ENCODE measurements at places on chromosomes 13 and 19.

GRCh38 chr19:7926021-7926726 lies at the start of gene CTXN1:
Gene CTXN1 (minus strand): TSS chr19:7926135. CDS start chr19:7925538, 597 bp downstream.
- DNase-seq: peak; percentile 73

DNA sequence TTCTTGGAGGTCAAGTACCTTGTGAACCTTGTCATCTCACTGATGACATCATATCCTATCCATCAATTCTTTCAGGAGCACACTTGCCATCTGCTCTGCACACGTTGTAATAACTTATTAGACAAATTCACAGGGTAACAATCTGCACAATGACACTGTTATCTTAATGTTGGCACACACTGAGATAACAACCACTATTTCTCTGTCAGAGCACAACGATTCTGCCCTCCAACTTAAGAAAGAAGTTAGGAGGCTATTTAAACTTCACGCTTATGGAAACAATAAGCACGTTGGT lies 351.3 kb downstream of the DACH1 start:
- DNase-seq: no peak

DNA sequence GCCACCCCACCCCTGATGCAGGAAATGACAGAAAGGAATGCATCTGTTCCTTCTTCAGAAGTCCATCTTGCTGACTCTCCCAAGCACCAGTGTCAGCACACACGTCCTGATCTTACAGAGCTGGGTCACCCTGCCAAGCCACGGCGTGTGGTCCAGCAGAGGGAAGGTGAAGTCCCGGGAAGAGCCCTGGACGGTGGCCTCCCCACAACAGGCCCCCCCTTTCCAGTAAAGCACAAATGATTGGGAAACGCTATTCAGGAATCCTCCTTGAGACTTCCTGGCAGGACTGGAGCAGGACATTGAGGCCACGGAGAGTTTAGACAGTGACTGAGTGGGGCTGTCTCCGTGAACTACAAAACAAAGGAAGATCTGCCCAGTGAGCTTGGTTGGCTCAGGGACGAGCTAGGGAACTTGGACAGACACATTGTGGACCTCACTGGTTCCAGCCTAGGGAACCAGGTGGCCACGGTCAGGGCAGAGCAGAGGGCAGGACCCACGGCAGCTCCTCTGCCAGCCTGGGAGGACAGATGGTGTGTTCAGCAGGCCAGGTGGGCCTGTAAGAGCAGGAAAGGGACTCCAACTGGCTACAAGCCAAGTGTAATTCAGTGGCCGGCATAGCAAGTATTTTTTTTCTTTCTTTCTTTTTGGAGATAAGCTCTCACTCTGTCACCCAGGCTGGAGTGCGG lies 41.7 kb downstream of the ELL start:
- peak; percentile 96 for DNase-seq

GRCh38 chr19:30856786-30857185 lies 484.6 kb downstream of the ZNF536 start:
- DNase-seq: no peak

- no peak for DNase-seq
Measured at GRCh38 chr13:46834657-46835056, 37.7 kb upstream of the ESD start.

DNA sequence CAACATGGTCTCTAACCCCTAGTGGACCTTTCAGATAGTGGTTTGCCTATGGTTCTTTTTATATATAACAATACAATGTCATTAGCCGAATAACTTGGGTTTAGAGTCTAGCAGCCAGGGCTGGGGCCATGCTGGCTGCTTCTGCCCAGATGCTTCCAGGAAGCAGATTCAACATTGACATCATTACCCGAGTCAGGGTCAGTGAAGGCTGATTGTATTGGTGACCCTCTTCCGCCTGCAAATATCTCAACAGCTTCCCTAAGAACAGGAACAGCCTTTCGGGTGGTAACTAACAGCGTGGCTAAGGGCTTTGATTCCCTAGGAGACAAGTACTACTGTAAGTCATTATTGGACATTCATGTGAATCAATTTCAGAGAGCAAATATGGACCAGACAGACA lies 476.4 kb downstream of the UQCRFS1 start:
- no peak for DNase-seq

- DNase-seq: no peak
Measured at GRCh38 chr13:71634182-71634581, 232.8 kb downstream of the DACH1 start.

DNA sequence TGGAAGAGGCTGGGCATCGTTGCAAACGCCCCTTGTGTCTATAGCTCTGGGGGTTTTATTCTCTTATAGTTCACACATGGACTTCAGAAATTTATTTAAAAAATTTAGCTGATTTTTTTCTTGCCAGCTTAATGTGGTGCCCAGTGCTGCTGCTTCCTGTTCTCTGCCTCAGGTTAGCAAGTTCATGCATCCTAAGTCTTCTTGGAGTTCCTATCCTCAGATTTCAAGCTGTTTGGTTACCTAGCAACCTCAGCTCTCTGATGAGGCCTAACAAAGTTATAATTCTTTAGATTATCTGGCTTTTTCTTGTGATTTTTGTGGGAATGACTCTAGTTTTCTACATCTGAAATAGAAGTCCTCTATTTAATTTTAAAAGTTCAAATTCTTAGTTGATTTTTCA lies 250.9 kb downstream of the MAB21L1 start:
- no peak for DNase-seq

GRCh38 chr19:1266129-1266915 lies 2.8 kb upstream of the CIRBP start:
- peak; percentile 92 for DNase-seq

DNA sequence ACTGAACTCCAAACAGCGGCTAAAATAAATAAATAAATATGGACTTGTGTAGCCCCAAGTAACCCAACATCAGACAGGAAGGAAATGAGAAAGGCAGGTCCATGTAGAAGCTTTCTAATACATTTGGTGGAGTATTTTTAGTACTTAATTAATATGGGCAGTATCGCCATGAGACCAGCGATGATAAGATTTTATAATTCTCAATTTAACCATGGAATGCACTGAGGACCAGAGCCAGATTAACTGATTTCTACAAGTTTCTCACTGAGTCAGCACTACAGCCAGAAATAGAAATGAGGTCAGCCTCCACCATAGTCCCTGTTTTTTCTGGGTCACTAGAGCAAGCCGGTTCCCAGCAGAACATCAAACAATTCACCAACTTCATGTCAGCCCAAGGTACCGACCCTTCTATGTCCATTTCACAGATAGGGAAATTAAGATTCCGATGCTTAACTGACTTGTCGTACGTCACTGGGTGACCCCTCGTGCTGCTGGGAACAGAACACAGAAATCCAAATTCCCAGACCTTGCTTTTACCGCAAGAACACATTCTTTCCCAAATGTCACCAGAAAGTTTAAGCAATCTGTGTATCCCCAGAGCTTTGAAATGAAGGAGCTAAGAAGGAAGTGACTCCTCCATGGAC lies 90.4 kb downstream of the COL4A1 start:
- no peak for DNase-seq

- no peak for DNase-seq
Measured at GRCh38 chr13:99985241-99985874, 3.8 kb downstream of the ZIC2 start.

DNA sequence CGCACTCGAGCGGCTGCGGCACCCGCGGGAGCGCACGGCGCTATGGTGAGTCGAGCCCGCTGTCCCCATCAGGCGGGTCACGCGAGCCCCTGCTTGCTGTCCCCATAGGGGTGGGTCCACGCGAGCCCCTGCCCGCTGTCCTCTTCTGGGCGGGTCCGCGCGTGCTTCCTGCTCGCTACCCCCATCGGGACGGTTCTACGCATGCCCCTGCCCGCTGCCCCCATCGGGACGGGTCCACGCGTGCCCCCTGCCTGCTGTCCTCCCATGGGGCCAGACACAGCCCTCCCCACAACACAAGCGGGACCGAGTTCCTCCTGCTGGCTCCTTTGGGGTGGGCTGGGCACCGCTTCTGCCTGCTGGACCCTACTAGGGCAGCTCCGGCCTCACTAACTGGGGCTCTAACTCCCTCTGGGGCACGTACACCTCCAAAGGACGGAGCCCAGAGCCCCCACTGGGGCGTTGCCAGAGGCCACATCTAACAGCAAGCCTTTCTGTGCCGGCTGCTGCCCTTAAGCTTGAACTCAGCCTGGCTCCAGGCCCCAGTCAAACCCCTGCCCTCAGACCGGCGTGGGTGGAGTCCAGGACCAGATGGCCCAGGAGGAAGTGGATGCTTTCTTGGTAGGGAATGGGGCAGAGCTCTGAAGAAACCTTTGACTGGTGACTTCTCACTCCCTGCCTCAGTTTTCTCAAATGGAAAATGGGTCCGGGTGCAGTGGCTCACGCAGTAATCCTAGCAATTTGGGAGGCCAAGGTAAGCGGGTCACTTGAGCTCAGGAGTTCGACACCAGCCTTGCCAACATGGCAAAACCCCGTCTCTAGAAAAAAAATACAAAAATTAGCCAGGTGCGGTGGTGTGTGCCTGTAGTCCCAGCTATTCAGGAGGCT lies 722 bp downstream of the COLGALT1 start:
- peak; percentile 89 for DNase-seq

All from suppressor macrophage treated with lipopolysaccharide for 1 hour (primary cell).